ENCODE measurements at places on chromosomes 13 and 19. TPM values are rescaled to one million over a fixed set of nuclear protein-coding genes. Genes with fewer than 3 reads are reported as not detected.

The DIRAS1 gene
- 17.1 TPM for polyA plus RNA-seq

GRCh38 chr19:7326105-7326877, 22.4 kb upstream of the ARHGEF18 start:
- no peaks in the 10 kb centered on the region for H3K36me3 ChIP-seq
- H3K4me3 ChIP-seq: no peak overlapping the region
- no peaks in the 10 kb centered on the region for H3K27me3 ChIP-seq

GRCh38 chr13:92572190-92572589, 654.4 kb upstream of the GPC6 start:
- no peaks in the 10 kb centered on the region for H3K36me3 ChIP-seq
- H3K4me3 ChIP-seq: no peak overlapping the region
- H3K4me1 ChIP-seq: no peaks in the 10 kb centered on the region
- H3K27me3 ChIP-seq: no peaks in the 10 kb centered on the region
- DNase-seq: no peak

The LHB gene
- 0.50 TPM for polyA plus RNA-seq

DNA sequence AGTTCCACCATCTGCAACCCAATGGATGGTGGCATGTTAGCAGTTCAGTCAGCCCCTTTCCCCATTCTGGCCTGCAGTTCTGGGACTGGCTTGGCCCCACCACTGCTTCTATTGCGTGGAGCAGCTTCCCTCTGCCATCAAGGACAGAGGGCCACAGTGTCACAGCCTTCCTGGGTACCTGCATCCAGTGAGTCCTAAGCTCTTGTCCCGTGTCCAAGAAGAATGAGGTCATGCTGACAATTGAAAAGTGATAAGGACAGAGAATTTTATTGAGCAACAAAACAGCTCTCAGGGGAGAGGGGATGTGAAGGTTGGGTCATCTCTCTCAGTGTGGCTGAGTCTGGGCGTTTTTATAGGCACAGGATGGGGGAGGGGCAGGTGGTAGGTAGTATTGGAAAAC, 33.5 kb upstream of the SIN3B start:
- no peak overlapping the region for H3K27ac ChIP-seq
- no peak for DNase-seq
- no peak overlapping the region for H3K4me3 ChIP-seq
- H3K4me1 ChIP-seq: no peaks in the 10 kb centered on the region
- H3K27me3 ChIP-seq: no peaks in the 10 kb centered on the region

All from spleen (tissue), 13 donors.